ENCODE measurements at places on chromosomes 2 and 18.

DNA sequence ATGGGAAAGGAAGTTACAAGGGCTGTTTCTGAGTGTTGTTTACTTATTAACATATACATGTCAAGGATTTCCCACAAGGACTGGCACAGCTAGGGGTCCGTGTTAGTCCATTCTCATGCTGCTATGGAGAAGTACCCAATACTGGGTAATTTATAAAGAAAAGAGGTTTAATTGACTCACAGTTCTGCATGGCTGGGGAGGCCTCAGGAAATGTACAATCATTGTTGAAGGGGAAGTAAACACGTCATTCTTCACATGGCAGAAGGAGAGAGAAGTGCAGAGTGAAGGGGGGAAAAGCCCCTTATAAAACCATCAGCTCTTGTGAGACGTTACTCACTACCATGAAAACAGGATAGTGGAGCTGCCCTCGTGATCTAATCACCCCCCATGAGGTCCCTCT lies 128.9 kb upstream of the CELF4 start:
- no peak for DNase-seq

GRCh38 chr2:238439917-238440316 lies 13.2 kb downstream of the ASB1 start:
- no peak for DNase-seq

- DNase-seq: no peak
These were observed 259.7 kb downstream of the ETAA1 start for GRCh38 chr2:67656875-67657274.

GRCh38 chr2:9582624-9583023 lies 27.0 kb upstream of the ADAM17 start:
- DNase-seq: no peak

- DNase-seq: no peak
These were observed 321.4 kb downstream of the IRS1 start for GRCh38 chr2:226478109-226478809.

GRCh38 chr18:58967751-58968254 lies 103.1 kb downstream of the ZNF532 start:
- no peak for DNase-seq

DNA sequence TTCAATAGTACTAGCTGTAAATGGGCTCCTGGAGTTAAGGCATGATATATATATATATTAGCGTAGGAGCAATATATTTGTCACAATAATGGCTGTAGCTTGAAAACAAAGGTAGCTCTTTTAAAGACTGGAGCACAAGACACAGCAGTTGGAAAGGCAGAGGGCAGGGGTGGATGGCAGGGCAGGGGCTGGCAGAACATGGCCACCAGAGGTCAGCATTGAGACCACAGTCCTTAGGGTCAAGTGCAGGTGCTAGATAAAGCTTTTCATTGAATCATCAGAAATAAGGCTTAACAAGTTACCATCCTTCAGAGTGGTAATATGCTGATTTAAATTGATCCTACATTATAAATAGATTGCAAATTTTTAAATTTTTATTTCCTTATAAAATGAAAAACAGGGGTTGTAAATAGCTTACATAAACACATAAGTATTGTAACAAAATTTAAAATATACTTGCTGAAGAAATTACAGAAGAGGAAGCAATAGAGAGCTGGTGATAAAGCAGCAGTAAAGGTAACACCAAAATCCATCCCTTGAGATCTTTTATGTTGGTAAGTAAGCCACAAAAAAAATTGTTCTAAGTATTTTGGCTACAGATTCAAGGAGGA lies 161.2 kb upstream of the PIEZO2 start:
- DNase-seq: no peak

DNA sequence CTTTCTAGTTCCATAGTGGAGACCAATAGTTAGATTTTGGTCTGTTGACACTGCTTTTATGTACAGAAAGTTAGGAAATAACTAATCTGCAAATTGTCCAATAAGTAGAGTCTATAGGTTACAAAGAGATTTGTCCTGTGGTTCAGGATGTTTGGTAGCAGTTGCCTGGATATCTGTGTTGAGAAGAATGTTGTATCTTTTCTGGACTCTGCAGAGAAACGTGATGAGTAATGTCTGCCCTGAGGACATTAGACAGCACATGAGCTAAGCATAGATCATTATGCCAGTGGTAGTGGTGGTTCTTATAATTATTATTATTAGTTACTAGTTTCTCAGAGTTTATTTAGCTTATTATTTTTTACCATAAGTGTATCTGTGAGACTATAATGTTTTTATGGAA lies 65.8 kb downstream of the ANKRD62 start:
- no peak for DNase-seq

GRCh38 chr2:205030695-205031094 lies 485.4 kb downstream of the PARD3B start:
- DNase-seq: no peak

All from GM12892 (cell line).